ENCODE measurements at places on chromosomes 4 and X. TPM values are rescaled to one million over a fixed set of nuclear protein-coding genes. Genes with fewer than 3 reads are reported as not detected.

CAPN6 gene
- polyA plus RNA-seq: not detected

MAGEA3 gene
- 20.8 TPM for polyA plus RNA-seq

FAM47A gene
- polyA plus RNA-seq: not detected

MAGEA4 gene
- not detected for polyA plus RNA-seq

RS1 gene
- polyA plus RNA-seq: not detected

BMX gene
- 0.29 TPM for polyA plus RNA-seq

SPANXA2 gene
- not detected for polyA plus RNA-seq

APOO gene
- 79.1 TPM for polyA plus RNA-seq

CD40LG gene
- polyA plus RNA-seq: not detected

TEX13D gene
- polyA plus RNA-seq: not detected

MAGEA1 gene
- polyA plus RNA-seq: not detected

PPEF1 gene
- polyA plus RNA-seq: 0.27 TPM

SPATA18 gene
- polyA plus RNA-seq: 3.6 TPM

PDCL2 gene
- not detected for polyA plus RNA-seq

CENPVL2 gene
- not detected for polyA plus RNA-seq

SMR3B gene
- polyA plus RNA-seq: not detected

FAM13A gene
- 4.0 TPM for polyA plus RNA-seq

SLC25A31 gene
- not detected for polyA plus RNA-seq

CT47B1 gene
- polyA plus RNA-seq: not detected

BGN gene
- polyA plus RNA-seq: 149 TPM

PABPC1L2B gene
- polyA plus RNA-seq: 2.3 TPM

UGT2B28 gene
- not detected for polyA plus RNA-seq

SLC16A2 gene
- 5.7 TPM for polyA plus RNA-seq

CXCL9 gene
- not detected for polyA plus RNA-seq

STATH gene
- not detected for polyA plus RNA-seq

UGT2B17 gene
- not detected for polyA plus RNA-seq

All from brain (organoid and tissue), 16 donors.